ENCODE measurements at places on chromosomes 16 and 17.

DNA sequence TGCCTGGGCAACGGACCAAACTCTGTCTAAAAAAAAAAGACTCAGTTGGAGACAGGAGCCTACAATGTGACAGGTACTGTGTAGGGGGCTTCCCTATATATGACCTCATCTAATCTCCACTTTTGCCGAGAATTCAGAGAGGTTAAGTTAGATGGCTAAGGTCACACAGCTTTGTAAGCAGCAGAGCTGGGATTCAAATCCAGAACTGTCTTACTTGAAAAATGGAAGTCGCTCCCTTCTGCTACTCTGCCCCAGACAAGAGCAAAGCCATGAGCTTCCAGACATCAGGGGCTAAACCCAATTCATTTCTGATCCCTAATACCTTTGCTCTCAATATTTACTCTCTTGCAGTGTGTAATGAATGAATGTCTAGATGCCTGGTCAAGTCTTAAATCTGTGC lies 41.5 kb upstream of the ABCC12 start:
- no peak for DNase-seq

- no peak for DNase-seq
Observed at GRCh38 chr16:67100569-67101310, 9.0 kb upstream of the PHAF1 start.

DNA sequence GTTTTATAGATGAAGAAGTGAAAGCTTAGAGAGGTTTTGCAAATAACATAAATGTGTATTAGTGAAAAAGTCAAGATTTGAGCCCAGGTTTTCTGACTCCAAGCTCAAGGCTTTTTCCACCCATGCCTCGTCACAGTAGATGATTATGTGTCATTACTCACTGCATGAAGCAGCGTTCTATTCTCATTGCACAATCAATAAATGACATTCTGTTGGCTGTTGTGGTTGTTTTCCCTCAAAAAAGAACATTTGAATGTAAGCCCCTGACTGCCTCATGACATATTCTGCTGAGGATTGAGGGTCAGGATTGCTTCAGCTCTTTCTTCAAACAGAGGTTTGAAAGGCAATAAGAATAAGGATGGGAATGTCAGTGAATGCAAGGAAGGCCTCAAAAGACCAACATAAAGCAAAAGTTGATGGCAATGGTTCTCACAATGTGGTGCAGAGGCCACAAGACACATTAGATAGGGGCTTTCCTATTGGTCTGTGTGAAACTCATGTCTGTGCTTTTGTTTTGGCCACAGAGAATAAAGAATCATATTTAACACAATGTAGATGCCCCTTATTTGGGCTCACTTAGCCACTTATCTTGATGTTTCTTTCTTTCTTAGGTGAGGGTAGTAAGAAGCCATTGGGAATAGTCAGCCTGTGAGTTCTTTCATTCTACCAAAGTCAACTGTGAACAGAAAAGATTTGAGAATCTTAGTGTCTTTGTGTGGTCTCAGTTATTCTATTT lies 5.4 kb upstream of the MMD start:
- DNase-seq: peak; percentile 75

- no peak for DNase-seq
Observed at GRCh38 chr17:45895304-45895968, 1.1 kb downstream of the MAPT start.

DNA sequence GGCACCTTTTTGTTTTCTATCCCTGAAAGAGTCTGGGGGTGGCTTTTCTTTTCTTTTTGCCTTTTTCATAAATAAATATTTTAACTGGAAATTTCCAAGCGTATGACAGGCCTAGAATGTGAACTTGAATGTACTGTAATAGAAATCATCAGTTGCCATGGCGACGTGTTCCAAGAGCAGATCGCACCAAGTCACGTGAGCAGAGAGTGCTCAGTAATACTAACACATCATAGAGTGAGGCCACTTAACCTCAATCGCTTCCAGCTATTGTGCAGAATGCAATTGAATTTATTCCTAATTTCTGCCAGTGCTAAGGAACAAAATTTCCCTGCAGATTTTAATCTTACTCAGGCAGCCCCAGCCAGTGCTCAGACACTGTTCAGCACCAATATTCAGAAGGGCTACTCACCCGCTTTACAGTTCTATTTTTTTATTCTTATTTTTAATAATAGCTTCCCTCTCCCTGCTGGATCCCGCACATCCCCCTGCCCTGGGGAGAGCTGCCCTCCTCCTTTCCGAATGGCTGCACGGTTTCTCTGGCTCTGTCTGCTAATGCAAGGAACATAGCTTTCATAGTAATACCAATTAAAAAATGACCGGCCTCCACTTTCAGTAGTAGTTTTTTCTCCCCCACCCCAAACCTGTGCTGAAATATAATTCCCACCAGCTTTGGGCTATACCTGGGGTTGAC lies 26.2 kb upstream of the PMFBP1 start:
- peak; percentile 87 for DNase-seq

DNA sequence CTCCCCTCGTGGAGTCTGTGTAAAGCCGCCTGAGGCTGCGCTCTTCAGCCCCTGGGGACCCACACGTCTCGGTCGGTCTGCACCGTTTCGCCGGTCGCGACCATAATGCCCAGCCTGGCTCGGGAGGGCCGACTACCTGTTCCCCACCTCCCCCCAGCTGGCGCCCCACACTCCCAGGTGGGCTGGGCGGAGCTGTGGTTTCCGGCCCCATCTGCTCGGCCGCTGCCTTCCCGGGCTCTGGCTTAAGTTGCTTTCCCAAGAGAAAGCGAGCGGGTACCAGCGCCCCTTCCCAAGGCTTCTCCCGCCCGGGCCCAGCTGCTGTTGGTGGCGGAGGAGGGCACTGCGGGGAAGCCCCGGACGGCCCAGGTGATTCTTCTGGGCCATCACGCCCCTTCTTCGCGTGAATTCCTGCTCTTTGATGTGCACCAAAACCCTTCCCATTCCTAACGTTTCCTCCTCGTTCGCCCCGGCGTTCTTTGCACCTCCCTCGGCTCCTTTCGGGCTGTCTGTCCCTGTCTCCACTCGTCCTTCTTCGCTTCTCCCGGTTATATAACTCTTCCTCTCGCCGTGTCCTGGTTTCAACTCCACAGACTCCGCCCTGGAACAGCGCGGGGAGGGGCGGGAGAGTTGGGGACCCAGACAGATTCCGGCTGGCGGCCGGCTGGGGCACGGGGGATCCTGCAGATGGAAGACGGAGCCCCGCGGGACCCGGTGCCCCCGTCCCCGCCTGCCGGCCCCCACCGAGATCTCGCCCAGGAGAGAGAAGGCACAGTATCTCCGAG lies 2.0 kb downstream of the KDM6B start:
- DNase-seq: peak; percentile 69

GRCh38 chr17:59365383-59365981 lies 34.0 kb downstream of the YPEL2 start:
- no peak for DNase-seq

- DNase-seq: peak; percentile 84
Observed at GRCh38 chr17:32141258-32141657, 1.0 kb upstream of the RHOT1 start.

- no peak for DNase-seq
Observed at GRCh38 chr16:30009085-30009862, 1.6 kb downstream of the DOC2A start.

GRCh38 chr16:52141871-52142270 lies 405.1 kb downstream of the TOX3 start:
- DNase-seq: no peak

- DNase-seq: peak; percentile 99
Observed at GRCh38 chr17:13541032-13541480, 60.7 kb downstream of the HS3ST3A1 start.

DNA sequence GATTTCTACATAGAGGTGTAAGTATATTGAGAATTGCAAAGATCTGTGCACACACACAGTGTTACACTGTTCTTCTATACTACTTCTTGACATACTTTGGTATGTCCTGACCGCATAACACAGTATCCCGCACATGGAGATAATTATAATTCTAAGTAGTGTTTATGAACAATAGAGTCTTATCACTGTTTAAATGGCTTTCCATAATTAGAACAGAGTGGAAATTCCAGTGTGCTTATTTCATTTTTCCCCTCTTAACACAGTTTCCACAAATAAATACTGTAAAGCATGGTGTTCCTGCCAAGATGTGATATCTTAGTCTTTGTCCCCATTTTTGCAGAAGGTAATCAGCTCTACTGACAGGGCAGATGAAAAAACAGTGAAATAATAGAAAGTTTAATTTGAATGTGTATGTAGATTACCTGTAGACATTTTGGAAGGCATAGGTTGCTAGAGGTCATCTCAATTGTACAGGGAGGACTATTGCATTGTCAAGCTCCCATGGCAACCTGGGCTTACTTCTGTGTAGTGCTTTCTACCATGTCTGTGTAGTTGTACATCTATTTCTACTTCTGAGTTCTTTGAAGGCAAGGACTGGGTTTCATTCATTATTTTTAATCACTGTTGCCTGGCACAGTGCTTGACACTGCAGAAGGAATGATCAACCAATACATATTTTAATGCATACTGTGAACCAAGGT lies 10.1 kb upstream of the KRT28 start:
- DNase-seq: peak; percentile 73

DNA sequence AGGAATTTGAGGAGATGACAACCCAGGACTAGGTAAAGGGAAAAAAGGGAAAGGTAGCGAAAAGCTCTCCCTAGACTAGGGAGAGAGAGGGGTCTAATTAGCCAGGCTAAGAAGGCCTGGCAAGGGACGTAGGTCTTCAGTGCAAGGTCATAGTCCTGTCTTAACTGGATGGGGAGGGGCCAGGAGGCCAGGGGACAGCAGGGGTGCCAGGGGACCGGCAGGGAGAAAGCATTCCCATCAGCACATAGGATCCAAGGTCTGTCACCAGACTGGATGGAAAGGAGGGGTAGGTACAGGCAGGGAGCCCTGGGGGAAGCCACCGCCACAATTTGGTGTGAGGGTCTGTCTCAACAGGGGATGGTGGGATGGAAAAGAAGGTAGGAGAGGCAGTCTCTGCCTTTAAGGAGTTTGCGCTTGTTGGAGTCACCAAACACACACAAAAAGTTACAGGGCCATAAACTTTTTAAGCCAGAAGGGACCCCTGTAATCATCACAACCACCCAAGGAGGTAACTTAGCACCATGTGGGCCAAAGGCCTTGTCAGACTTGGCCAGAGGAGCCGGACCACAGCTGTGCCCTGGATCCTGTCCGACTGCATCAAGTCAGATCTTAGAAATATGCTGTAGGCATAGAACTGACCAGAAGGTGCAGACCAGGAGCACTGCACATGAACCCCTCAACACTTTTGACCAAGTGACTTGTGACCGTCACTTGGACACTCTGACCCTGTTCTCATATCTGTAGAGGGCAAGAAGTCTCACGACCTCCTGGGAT lies 10.0 kb downstream of the AXIN2 start:
- DNase-seq: no peak

GRCh38 chr16:88769617-88770460 lies 15.2 kb downstream of the PIEZO1 start:
- no peak for DNase-seq

- DNase-seq: no peak
Observed at GRCh38 chr16:24845726-24846547, at the start of gene SLC5A11. TSS of gene SLC5A11 (plus strand) at chr16:24845963. CDS start at chr16:24858644, 12,681 bp downstream.

DNA sequence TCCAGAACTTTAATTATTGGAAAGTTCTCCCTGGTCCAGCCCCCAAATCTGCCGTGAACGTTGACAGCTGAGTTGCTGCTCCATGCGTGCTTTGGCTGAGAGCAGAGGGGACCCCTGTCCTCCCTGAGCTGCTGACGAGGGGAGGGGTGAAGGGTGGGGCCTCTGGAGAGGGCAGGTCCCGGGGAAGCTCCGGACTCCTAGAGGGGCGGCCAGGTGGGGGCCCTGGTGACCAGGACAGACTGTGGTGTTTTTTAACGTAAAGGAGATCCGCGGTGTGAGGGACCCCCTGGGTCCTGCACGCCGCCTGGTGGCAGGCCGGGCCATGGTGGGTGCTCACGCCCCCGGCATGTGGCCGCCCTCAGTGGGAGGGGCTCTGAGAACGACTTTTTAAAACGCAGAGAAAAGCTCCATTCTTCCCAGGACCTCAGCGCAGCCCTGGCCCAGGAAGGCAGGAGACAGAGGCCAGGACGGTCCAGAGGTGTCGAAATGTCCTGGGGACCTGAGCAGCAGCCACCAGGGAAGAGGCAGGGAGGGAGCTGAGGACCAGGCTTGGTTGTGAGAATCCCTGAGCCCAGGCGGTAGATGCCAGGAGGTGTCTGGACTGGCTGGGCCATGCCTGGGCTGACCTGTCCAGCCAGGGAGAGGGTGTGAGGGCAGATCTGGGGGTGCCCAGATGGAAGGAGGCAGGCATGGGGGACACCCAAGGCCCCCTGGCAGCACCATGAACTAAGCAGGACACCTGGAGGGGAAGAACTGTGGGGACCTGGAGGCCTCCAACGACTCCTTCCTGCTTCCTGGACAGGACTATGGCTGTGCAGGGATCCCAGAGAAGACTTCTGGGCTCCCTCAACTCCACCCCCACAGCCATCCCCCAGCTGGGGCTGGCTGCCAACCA lies at the start of gene MC1R:
Gene MC1R, plus strand, starts transcription at position 410 of the 895 bp plus-strand sequence. Its CDS starts 397 bp downstream, at position 807.
- DNase-seq: peak; percentile 63

DNA sequence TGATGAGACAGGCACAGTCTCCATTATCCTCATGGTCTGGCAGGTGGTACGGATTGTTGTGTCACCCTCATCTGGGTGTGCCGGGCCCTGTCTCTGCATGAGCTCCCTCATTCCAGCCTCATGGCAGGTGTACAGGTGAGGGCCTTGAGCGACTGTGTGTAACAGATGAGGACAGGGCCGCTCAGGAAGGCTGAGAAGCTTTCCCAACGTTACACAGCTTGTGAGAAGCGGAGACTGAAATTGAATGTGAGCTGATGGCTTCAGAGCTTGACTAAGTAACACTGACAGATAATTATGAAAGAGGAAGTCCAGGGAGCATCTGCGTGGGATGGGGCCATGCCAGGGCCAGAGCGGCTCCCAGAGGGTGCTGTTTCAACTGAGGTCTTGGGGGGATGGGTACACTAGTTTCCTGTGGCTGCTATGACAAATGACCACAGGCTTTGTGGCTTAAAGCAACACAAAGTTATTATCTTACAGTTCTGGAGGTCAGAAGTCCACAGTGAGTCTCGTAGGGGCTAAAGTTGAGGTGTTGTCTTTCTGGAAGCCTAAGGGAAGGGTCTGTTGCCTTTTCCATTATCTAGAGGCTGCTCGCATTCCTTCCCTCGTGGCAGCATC lies 36.7 kb downstream of the CMIP start:
- DNase-seq: peak; percentile 36

- no peak for DNase-seq
Observed at GRCh38 chr17:82383411-82383810, 11.8 kb downstream of the UTS2R start.

DNA sequence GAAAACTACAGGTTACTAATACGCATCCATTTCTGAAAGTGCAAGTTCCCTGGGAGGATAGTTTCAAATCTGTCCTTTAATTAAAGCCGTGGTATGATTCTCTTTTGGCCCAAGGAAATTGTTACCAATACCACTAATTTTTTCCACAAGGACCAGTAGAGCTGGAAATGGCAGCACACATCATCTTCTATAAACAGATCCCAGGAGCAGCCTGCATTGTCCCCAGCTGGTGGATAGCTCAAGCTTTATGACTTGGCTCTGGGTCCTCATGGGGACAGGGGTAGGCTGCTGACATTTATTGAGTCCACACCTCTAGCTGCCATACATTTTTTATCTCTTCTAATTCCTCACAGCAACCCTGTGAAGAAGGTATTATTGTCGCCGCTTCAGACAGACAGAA lies 35.8 kb upstream of the BHLHA9 start:
- no peak for DNase-seq

- DNase-seq: no peak
Observed at GRCh38 chr16:85577899-85578598, 35.1 kb upstream of the GSE1 start.
